ENCODE measurements at places on chromosomes 13 and 19.

DNA sequence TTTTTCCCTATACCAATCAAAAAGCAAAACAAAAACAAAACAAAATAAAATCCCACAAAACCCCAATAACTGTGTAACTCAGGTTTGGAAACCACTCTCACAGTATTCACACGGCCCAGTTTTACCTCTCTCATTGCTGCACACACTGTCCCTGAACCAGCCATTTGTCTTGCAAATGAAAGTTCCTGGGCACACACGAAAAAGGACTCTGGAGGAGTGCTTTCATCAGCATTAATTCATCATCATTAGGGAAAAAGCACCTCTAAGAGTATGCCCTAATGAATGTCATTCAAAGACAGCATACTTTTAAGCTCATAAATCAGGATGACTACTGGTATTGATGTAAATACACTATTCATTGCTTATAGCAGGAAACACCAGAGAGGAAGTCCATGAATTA, 306.3 kb downstream of the DNAJC15 start:
- no peak for DNase-seq

GRCh38 chr19:18972301-18972811, 31.3 kb upstream of the HOMER3 start:
- DNase-seq = no peak

GRCh38 chr13:95239283-95239682, 62.0 kb downstream of the ABCC4 start:
- no peak for DNase-seq

GRCh38 chr13:49566461-49566860, 18.9 kb downstream of the RCBTB1 start:
- DNase-seq = no peak

GRCh38 chr13:104267206-104267811, 1201.1 kb upstream of the SLC10A2 start:
- no peak for DNase-seq

- DNase-seq = no peak
Observed at GRCh38 chr13:48159826-48160225, 64.9 kb upstream of the MED4 start.

GRCh38 chr13:93751117-93751516, 524.5 kb downstream of the GPC6 start:
- DNase-seq = no peak

- no peak for DNase-seq
Observed at GRCh38 chr13:49812812-49813211, 20.3 kb upstream of the KPNA3 start.

- DNase-seq = no peak
Observed at GRCh38 chr13:99892196-99892613, 79.4 kb downstream of the ZIC5 start.

DNA sequence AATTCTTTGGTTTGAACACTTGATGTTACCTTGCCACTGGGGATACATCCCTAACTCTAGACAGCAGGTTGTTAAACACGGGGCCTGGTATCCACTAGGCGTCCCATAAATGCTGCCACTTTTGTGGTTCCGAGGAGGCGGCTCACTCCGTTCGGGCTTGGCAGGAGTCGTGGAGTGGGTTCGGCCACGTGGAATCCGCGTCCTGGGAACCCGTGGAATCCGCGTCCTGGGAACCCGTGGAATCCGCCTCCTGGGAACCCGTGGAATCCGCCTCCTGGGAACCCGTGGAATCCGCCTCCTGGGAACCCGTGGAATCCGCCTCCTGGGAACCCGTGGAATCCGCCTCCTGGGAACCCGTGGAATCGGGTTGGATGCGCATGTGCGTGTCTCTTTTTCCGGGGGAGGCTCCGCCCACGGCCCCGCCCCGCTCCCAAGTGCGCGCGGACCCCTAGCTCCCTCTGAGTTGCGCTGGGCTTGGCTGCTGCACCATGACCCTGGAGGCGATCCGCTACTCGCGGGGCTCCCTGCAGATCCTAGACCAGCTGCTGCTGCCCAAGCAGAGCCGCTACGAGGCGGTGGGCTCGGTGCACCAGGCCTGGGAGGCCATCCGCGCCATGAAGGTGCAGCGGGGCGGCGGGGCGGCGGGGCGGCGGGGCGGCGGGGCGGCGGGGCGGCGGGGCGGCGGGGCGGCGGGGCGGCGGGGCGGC, at the start of gene MRI1:
MRI1 (plus strand) TSS at position 422 of the 707 bp plus-strand sequence; CDS start at position 489, 67 bp downstream.
- peak; percentile 63 for DNase-seq

DNA sequence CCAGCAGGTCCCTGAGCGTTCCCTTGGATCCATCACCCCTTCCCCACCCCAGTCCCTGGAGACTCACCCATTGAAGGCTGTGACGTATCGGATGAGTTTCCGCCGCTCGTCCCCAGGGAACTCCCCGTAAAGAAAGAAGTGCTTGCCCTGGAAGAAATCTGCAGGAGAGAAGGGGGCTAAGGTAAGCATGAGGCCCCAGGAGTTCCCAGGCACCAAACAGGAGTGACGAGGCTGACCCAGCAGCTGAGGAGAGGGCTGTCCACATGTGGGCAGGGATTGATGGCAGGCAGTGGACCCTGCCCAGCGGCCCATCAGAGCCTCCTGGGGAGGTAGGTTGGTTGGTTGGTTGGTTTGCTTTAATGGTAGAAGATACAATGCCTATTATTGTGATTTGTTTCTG, 11.1 kb downstream of the ZNF575 start:
- no peak for DNase-seq

- no peak for DNase-seq
Observed at GRCh38 chr13:81602241-81602640, 1261.3 kb upstream of the SPRY2 start.

DNA sequence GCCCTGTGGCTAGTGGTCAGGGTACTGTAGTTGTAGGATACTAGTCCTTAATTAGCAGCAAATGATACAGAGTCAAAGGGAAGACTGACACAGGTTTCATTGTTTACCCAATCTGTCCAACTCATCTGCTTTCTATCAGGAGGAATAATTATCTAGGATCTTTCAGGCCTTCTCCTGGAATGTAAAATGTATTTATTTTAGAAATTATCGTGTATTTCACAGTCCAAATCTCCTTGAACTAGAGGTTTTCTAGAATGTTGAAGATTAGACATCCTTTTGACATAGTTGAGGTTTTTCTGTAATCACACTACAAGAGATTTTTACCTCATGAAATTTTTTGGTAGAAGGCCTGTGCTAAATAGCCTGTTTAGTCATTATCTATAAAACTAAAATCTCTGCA, 1694.8 kb upstream of the PCDH20 start:
- no peak for DNase-seq

GRCh38 chr19:17764348-17764747, 13.1 kb downstream of the FCHO1 start:
- no peak for DNase-seq

GRCh38 chr13:105979131-105980011, 556.1 kb downstream of the EFNB2 start:
- DNase-seq = no peak

DNA sequence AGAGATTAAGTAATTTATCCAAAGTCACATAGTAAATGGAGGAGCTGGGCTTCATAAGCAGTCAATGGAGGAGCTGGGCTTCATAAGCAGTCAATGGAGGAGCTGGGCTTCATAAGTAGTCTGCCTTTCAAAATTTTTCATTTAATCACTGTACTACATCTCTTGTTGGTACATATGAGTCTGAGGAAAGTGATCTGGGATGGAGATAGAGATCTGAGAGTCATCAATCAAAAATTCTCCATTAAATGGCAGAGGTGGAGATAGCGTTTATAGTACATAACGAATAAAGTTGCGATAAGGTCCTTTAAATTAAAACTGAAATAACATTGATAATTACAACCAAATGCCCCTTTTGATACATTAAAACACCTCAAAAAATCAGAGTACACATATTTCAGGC, 189.3 kb downstream of the KLF5 start:
- no peak for DNase-seq

DNA sequence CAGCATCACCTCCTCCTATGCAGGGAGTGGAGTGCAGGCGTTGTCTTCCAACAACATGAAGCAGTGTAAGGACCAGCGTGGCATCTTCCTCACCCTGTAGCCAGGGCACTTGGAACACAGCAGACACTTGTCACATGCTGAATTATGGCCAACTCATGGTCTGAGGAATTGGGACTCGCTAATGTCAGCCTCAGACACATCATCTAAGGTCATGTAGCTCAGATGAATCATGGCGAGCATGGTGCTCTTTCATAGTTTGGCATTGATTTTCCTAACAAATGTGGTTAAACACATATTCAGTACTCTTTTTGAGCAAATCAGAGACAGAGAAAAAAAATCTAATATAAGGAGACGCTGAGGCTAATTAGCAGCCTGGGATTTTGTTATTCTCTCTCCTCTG, 99.6 kb upstream of the SGCG start:
- DNase-seq = no peak

DNA sequence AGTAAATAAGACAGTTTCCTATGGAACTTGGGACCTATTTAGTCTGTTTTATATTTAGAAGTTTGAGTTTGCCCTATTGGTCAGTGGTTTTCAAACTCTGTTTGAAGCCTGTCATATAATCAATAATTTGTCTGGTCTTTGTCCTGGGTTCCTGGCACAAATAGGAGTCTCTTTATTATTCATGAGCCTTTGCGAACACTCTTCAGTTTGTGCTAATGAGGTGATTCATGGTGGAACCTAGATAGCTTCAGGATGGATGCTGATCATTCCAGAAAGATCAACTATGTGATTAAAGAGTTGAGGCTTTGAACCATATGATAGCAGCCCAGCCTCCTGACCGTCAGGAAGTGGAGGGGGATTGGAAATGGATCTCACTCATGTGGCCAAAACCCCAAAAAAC, 10.0 kb upstream of the VWA8 start:
- no peak for DNase-seq

DNA sequence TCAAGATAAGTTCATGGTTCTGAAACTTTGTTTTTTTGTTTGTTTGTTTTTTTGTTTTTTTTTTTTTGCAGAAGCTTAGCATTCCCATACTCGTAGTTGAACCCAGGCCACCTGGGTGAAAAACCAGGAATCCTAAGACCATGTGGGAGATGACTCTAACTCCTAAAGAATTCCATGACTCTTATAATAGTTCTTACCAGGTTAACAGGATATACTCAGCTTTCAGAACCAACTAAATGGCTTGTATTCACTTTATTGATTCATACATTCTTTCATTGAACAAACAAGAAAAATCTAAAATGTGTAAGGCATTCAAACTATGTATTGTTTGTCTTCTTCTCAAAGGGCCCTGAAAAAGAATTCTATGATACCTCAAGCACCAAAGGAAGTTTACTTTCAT, 40.5 kb upstream of the KLF5 start:
- DNase-seq = no peak

GRCh38 chr19:49655570-49656455, 9.8 kb downstream of the IRF3 start:
- no peak for DNase-seq

GRCh38 chr13:75437582-75438318, 44.2 kb downstream of the TBC1D4 start:
- no peak for DNase-seq

DNA sequence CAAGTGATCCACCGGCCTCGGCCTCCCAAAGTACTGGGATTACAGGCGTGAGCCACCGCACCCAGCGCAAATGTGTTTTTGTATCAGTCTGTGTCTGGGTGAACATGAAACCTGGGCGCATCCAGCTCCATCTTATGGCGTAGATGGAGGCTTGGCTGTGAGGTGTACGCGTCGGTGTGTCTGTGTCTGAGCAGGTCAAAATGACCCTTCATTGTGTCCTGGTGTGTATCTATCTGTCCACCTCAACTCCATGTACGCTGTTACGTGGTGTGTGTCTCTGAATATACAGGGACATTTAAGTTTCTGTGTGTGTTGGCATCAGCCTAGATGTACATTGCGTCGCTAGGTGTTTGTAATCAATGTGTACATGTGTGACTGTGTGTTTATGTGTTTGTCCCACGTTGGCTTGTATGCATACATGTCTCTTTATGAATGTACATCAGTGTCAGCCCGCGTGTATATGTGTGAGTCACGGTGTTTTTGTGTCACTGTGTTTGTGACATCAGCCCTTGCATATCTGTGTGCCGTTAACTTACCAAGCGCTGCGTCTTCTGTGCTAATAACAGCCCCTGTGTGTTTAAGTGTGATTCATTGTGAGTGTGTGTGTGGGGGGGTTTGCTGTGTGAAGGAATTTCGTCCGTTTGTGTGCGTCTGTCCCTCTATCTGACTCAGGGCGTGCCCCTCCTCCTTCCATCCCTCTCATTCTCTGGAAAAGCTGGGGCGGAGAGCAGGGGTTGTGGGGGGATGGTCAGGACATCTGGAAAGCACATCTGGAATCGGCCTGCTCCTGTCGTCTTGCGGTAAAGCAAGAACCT, 6.4 kb downstream of the AXL start:
- DNase-seq = no peak

DNA sequence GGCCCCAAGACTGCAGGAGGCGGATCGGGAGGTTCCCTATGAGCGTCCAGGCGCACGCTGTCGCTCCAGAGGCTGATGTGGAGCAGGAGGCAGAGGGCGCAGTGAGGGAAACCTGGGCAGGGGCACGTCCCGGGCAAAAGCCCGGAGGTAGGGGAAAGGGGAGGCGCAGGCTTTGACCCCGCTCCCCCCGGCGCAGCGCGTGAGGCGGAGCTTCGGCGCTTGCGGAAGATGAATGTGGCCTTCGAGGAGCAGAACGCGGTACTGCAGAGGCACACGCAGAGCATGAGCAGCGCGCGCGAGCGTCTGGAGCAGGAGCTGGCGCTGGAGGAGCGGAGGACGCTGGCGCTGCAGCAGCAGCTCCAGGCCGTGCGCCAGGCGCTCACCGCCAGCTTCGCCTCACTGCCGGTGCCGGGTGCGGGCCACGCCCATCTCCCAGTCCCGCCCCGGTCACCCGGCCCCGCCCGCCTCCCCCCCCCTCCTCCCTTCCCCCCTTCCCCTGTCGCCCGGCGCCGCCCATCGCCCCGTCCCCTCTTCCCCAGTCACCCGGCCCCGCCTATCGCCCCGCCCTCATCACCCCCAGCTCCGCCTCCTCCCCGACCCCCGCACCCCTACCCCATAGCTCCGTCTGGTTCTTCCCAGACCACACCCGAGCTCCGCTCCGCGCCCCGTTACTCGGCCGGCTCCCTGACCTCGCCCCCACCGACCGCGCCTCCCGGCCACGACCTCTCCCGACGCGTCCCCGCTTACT, 4.1 kb downstream of the HMG20B start:
- DNase-seq = no peak

DNA sequence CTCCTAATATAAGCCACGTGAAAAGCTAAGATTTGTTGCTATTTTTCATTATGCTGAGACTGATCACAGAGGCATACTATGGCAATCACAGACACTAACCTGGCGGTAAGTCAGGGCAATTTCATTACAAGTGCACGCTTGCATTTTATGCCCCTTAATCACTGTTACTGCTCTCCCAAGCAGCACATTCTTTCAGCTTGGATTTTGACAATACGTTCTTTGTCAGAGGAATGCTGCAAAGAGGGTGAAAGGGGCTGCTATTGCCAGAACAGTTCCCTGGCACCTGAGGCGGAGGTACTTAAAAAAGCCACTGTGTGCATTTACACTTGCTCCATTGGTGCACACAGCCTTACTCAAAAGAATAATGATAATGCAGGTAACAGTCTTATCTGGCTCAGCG, 346.6 kb downstream of the RFC3 start:
- no peak for DNase-seq
